ENCODE measurements at places on chromosomes 2 and 18. TPM values are rescaled to one million over a fixed set of nuclear protein-coding genes. Genes with fewer than 3 reads are reported as not detected.

GRCh38 chr2:42101206-42102023 is 53.6 kb downstream of the PKDCC start:
- no peak for DNase-seq

DNA sequence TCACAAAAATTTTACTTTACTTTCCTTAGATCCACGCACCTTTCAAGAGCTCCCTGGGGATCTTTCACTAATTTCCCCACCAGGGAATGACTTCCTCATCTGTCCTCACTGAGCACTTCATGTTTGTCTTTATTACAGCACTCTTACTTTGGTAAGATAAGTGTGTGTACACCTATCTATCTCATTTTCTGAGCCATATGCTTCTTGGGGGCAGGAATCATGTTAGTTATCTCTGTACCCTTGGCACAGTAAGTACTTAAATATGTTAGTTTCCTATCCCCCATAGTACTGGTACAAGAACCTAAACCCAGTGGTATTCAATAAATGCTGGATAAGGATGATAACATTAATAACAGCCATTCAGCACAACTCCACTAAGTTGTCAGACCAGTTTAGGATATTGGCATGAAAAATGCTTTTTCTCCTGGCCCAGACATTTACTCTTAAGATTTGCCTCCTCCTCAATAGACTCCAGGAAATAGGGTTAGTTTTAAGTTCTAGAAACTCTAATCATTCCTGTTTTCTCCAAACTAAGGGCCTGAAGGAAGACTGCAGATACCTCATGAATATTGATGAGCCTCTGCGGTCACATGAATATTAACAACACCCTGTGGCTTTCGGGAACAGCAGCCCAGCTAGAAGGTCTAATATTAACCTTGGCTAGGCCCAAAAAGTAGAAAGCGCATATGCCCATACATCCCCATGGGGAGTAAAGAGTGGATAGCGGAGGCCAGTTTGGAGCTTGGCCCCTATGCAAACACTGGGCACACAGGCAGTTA is 38.2 kb downstream of the NHEJ1 start:
- DNase-seq = peak; percentile 43

The VIT gene
- not detected for total RNA-seq

DNA sequence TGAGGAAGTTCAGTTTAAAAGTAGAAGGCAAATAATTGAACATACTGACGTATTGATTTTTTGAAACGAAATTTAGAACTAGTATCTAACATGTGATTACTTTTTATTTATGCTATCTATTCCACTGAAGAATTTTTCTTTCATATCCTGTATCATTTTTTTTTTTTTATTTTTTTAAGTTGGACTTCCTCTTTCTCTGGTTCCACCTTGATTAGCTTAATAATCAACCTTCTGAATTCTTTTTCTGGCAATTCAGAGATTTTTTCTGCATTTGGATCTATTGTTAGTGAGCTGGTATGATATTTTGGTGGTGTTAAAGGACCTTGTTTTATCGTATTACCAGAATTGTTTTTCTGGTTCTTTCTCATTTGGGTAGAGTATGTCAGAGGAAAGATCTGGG is 411.2 kb downstream of the SOX11 start:
- no peak for DNase-seq

Data from HT-29 (cell line).